Left renal pelvis (tissue), 4 donors: ENCODE measurements at places on chromosomes 2 and 18. TPM values are rescaled to one million over a fixed set of nuclear protein-coding genes. Genes with fewer than 3 reads are reported as not detected.
A peak's percentile ranks its signal among the peaks of the same experiment; 100 is the strongest.

GRCh38 chr18:58048081-58048642 lies 4.1 kb downstream of the NEDD4L start:
- DNase-seq, result no peak

DNA sequence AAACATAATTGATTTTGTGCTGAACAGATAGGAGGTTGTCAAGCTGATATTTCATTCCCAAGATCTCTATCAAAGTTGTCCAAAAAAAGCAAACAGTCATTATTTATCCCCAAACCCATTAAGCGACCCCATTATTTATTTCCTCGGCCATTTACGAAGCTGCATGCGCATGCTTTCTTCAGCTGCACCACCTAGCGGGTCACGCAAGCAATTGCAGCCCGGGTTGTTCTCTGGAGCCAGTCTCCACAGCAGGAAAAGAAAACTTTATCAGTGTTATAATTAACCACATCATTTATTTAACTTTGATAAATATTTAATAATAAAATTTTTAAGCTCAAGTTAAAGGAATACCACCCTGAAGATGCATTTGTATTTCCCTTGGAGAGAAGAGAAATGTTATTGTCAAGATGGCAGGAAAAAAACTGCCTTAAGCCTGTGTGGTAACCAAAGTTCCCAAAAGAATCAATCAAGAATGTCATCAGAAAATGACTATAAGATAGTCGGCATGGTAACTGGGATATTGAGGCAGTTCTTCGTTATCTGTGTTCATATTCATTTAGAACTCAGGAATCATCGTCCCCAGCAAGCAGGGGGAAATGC lies 304.7 kb downstream of the FBXO15 start:
- DNase-seq, result peak; percentile 8

DNA sequence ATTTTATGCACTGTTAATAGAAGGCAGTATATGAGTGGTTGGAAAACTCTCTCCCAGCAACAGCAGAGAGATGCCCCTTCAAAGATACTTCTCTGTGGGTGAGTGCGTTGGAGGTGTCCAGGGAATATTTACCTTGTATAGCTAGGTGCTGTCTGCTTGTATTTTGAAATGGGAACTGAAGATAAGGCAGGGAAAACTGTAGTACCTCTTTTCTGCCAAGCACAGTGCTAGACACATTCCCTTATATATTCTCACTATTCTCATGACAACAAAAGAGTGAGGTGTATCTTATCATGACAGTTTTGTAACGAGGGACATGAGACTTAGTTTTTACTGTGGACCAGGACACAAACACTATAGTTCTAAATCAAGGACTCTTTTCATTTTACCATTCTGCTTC lies 2.1 kb downstream of the TTC39C start:
- DNase-seq, result no peak

- DNase-seq, result no peak
Measured at GRCh38 chr2:128197059-128197458, 106.1 kb downstream of the UGGT1 start.

DNA sequence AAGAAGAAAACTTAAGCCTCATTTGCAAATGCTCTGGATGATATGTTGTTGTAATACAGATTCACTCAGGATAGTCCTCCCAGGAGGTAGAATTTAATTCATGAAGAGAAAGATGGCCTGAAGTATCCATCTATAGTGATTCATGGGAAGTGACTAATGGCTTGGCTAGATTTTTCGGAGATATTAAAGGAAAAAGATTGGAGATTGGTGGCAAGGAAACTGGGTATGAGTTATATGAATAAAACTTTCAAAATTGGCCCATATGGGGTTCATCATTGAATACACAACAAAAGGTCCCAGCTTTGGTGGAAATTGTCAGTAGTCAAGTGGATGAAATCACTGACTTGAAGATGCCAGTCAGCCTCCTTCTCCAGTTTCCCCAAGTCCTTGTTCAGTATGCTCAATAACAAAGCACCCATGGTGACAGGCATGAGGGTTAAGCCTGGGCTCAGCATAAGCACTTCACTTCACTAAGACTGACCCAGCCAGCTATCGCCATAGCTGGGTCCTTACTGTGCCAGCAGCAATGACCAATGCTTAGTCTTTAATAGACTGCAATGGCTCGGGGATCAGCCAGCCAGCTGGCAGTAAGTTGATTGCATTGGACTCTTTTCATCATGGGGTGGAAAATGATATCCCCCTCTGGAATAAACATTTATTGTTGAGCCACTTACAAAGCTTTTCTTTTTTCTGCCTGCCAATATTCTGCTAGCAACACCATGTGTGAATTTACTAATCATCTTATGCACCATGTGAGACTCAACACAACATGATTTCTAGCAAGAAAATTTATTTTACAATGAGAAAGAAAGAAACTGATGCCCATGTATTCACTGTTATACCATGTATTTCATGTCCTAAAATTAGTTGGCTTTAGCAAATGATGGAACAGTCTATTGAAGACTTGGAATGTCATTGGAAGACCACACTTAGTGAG lies 176.6 kb upstream of the TACR1 start:
- DNase-seq, result no peak

- DNase-seq, result no peak
Measured at GRCh38 chr18:71223486-71223885, 934.6 kb downstream of the SOCS6 start.

DNA sequence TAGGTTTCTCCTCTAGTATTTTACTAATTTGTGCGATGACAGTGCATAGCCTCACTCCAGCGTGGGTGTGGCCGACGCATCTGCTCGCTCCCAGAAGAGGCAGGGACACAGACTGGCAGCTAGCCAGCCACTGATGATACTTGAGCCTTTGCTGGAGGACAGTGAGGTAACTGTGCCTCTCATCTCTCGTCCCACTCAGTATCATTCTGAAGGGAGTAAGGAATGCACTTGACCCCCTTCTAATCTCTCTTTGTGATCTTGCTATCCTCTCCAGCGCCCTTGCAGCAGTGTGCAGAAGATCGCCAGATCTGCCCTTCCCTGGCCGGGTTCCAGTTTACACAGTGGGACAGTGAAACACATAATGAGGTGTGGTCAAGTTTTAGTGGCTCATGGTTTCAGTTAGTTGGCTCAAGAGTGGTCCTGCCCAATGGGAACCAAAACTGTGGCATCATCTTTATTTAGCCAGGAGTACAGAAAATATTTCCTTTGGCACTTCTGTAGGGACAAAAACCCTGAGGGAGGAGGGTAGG lies 17.5 kb downstream of the NCAPH start:
- no peak for DNase-seq

- DNase-seq, result no peak
Measured at GRCh38 chr2:72149556-72150156, 2.0 kb upstream of the CYP26B1 start.

- no peak for DNase-seq
Measured at GRCh38 chr2:67159929-67160328, 237.2 kb upstream of the ETAA1 start.

DNA sequence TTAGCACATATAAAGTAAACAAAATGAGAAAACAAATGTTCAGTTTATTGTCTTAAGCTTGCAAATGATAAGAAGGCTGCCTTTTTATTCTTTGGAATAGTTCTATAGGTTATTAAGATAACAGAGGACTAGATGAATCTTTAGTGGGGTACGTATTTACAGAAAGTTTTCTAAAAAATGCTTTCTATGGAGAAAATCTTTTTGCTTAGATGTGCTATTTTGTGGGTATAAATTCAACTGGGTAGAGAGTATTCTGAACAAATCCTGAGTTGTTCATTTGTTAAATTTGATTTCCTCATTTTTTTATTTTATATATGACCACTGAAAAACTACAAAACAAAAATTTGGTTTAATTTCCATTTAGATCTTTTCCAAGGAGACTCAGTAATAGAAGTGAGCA lies 566.9 kb downstream of the PLCL1 start:
- DNase-seq, result no peak

DNA sequence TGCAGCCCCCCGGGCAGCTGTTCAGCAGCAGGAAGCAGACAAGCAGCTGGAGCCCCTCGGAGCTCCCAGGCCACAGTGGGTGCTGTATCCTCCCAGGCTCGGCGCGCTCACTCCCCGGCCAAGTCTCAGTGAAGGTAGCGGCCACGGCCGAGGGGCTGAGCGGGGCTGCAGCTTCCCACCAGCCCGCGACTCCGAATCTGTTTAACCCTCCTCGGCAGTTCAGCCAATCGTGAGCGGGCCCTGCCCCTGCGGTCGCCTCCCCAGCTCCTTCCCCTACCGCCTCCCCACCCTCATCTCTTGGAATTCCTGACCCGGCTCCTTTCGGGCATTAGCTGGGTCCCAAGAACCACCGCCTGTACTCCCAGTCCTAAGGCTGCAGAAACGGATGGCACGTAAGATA lies at the start of gene RESP18:
TSS of gene RESP18 (minus strand) at position 203 of the 400 bp plus-strand sequence.
- DNase-seq, result no peak

- no peak for DNase-seq
Measured at GRCh38 chr2:33577668-33578067, 21.4 kb downstream of the FAM98A start.

- DNase-seq, result no peak
Measured at GRCh38 chr18:3877678-3878077, 427.7 kb downstream of the TGIF1 start.

GRCh38 chr2:56287974-56288373 lies 104.2 kb downstream of the CCDC85A start:
- DNase-seq, result no peak

DNA sequence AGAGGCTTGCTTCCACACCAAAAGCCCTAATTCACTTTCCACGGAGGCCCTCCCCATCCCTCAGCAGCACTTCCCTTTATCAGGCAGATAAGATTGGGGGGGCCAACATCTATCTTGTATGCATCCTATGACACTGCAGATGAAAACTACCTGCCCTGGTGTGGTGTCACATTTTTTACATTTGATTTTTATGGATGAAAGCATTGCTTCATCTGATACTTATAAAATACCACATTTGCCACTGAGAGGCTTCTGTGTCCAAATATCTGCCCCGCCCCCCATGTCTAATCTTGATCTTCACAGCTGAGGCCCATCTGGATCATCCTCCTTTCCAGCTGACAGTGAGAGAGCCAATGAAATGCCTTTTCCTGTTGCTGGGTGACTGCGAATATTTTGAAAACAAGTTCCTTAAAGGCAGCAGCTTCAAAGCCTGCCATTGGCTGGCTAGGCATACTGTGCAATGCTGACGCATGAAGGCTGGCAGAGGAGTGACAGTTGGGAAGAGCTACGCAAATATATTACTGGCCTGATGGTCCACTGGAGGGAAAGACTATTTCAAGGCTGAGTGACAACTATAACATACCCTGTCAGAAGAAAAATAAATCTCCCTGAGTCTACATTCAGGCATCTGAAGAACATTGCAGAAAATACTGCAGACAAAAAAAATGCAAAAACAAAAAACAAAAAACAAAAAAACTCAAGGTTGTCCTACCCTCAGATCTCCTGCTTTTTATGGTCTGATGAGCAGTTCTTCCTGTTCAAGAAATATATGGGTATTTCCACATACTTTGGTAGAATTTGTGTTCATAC lies 318.7 kb downstream of the PDE11A start:
- DNase-seq, result peak; percentile 75

DNA sequence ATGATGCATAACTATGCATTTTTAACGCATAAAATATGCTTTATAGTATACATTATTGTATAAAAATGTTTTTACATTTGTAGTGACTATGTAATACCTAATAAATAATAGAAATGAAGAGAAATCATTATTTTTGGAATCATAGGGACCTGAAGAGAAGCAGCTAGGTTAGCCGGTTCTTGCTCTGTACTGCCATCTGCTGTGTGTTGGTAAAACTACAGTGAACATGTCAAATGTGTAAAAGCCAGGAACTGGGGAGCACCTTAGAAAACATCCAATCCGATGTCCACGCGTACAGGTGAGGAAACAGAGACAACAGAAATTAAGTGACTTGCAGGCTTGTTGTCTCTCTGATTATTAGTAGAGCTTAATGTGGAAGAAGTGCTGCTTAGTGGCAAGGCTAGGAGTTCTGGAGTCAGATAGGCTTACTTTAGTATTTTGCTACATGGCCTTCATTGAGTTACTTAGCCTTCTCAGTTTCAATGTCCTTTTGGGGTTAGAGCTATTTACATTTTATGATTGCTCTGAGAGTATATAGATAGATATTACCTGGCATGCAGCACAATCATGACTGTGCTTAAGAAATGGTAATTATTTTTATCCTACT lies 386.5 kb downstream of the DLGAP1 start:
- DNase-seq, result peak; percentile 24

Gene TMEM169
- polyA plus RNA-seq, result 14.9 TPM

Gene FN1
- 580 TPM for polyA plus RNA-seq

Gene ABCG5
- polyA plus RNA-seq, result 0.11 TPM

Gene RAB27B
- 6.2 TPM for polyA plus RNA-seq

Gene MROH2A
- 0.40 TPM for polyA plus RNA-seq

Gene EFEMP1
- 100 TPM for polyA plus RNA-seq
